ENCODE measurements at places on chromosomes 2 and 18.

DNA sequence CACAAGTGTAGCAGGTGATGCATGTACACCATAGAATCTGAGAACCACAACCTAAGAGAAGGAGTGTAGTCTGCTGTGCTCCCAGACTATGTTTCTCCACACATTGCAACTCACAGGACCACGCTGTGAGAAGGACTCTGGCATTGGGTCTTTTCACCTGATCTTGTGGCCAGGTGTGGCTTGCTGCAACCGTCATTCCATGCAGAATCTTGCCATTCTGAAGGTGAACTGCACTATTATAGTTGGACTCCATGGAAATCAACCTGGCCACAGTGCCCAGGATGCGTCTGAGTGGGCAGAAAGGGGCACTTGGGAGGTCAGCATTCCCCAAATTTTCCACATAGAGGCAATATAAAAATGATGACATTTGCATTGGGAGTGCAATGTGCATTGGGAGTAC lies 122.2 kb downstream of the CAPN13 start:
- DNase-seq, result no peak

DNA sequence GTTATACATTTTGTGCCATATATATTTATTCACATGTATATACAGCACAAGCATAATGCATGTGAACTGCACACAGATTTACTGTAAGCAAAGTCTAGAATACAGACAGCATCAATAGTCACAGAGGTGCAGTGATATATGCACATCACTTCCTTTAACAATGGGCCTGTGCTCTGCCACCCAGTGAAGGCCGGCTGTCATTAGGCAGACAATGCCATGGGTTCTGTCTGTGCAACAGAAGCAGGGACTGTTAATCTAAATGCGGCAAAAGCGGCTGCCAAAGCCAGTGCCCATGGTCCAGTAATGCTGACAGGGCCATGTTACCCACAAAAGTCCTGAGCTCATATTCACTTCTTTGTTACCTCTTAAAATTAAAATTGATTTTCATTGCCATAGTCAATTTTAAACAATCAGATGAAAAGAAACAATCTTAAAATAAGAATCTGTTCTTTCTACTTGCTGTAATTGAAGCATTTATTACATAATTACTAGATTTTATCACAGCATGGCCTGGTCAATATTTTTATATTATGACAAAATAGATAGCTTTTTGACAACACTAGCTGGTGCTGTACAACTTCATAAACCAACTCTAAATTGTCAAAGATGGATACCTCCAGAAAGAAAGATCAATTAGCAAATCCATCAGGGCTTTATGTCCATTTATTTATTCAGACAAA lies 232.0 kb downstream of the STK39 start:
- DNase-seq, result no peak

- peak; percentile 21 for DNase-seq
Measured at GRCh38 chr2:236554629-236555282, 14.9 kb upstream of the ACKR3 start.

- no peak for DNase-seq
Measured at GRCh38 chr18:57901825-57902589, 98.9 kb upstream of the ATP8B1 start.

- DNase-seq, result peak; percentile 61
Measured at GRCh38 chr18:26655525-26656430, 107.4 kb upstream of the KCTD1 start.

GRCh38 chr2:233385489-233386044 lies 31.3 kb downstream of the DGKD start:
- no peak for DNase-seq

DNA sequence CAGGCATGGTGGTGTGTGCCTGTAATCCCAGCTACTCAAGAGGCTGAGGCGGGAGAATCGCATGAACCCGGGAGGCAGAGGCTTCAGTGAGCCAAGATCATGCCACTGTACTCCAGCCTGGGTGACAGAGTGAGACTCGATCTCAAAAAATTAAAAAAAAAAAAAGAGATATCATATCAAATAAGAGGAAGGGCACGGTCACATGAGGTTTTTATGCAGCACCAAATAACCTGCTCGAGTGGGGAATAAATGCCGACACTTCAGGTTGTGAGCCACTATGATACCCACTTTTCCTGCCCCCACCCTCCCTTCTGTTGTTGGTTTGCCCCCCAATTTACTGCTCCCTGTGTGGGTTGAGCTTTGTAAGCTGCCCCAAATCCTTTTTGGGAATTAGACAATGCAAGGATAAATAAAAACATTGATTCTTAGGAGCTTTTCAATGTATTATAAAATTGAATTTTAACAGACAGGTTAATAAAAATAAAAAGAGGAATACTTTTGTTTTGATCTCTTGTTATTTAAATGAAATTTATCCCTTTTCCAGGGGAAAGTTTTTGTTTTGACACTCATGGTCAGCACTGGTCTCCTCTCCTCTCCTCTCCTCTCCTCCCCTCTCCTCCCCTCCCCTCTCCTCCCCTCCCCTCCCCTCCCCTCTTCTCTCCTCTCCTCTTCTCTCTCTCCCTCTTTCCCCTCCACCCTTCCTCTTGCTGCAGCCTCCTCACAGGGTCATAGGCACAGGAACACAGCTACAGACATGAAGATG lies 29.2 kb downstream of the CD8B start:
- DNase-seq, result no peak

GRCh38 chr18:61388010-61388409 lies 54.8 kb downstream of the CDH20 start:
- no peak for DNase-seq
